ENCODE measurements at places on chromosomes 1 and 21.

DNA sequence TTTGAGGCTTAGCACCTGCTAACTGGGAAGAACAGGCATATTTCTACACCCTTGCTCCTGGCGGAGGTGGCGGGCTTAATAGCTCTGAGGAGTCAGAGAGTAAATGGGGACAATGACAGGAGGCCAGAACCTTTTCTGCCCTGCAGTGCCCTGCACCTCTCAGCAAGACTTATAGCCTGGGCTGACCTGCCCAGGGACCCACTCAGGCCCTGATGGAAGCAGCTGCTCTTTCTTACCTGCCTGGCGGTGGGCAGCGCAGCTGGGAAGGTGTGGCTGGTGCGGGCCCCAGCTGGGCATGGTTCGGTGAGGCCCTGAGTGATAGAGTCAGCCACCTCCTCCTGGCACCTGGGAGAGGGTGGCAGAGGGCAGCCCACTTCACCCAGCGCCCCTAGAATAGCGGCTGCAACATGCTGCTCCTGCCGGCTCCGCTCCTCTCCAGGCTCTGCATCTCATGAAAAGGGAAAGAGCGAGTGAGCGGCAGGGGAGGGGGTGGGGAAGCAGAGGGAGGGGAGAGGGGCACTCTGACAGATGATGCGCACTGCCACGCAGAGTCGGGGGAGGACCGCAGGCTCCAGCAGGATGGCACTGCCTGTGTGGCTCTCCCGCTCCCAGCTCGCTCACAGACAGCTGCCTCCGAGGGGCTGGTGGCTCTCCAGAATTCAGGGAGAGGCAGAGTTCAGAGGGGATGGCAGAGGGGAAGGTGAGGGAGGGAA is at the start of gene RGS8:
RGS8 (minus strand) TSS at position 472 of the 713 bp plus-strand sequence. CDS start 14,938 bp downstream, outside the sequence.
- no peak for DNase-seq

- no peak for DNase-seq
Observed at GRCh38 chr1:202642619-202643291, 67.5 kb downstream of the SYT2 start.

DNA sequence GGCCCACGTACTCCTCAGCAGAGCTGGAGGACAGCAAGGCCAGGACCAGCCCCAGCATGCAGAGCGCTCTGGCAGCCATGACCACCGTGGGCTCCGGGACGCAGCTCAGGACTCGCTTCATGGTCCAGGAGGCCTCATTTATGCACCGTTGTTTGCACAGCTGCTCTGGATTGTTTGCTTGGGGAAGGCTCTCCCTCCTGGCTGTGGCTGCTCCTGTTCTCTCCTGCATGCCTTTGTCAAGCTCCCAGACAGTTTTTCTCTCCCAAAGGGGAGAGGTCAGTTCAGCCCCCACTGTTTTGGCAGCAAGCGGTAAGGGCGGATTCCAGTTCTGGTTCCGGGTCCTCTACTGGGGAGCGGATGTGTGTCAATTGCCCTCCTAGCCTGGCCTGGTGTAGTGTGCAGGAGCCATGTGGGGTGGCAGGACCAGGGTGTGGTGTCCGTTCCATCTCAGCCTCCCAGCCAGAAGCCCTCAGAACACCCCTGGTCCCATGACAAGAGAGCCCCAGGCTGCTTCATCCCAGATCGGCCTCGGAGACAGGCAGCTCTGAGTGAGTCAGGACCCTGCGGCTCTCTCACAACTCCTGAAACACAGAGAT is at the start of gene TFF3:
TFF3 (minus strand) TSS at position 114 of the 596 bp plus-strand sequence; CDS start at position 79, 35 bp downstream.
- DNase-seq: no peak

DNA sequence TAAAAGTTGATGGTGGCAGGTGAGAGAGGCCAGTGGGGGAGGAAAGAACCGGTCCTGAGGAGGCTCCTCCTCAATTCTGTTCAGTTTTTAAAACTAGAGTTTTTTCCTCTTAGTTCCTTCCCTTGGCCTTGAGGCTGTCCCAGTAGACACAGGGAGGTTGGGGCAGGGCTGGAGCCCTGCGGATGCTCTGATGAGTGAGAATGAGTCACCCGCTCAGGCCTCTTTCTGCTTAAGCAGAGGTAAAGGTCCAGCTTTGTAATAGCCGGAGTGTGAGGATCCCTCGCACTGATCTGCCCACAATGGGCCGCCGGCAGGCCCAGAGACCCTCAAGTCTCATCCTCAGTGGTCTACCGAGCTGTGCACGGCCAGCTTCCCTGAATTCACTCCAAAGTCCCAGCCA is 49.6 kb upstream of the IRF2BP2 start:
- DNase-seq: peak; percentile 77

All from RWPE1 (cell line).